Activated T-helper 2 cell treated with anti-CD3 and anti-CD28 coated beads, Interferon-gamma antibody, Interleukin-2, Interleukin-4, amounts not matched to agents 10 μg/mL and 5 μg/mL and 100 μg/mL, durations not matched to agents 14 hours and 24 hours and 36 hours (primary cell): ENCODE measurements at places on chromosomes 6 and 20.

GRCh38 chr6:46793138-46793537, at the start of gene MEP1A:
MEP1A (plus strand) TSS chr6:46793389; CDS start chr6:46793399, 10 bp downstream.
- no peak within 1 kb of the TSS for H3K27ac ChIP-seq
- no peaks in the 10 kb centered on the region for H3K27me3 ChIP-seq
- no peaks in the 10 kb centered on the region for H3K36me3 ChIP-seq
- no peaks in the 10 kb centered on the region for H3K4me1 ChIP-seq
- no peak within 1 kb of the TSS for H3K4me3 ChIP-seq
- no peak for DNase-seq

- H3K27me3 ChIP-seq, result peaks cover 8% of the 10 kb centered on the region
- H3K4me1 ChIP-seq, result peaks cover 11% of the 10 kb centered on the region
- no peak overlapping the region for H3K4me3 ChIP-seq
- no peak overlapping the region for H3K27ac ChIP-seq
These were observed 28.2 kb upstream of the ZFAND3 start for GRCh38 chr6:37791156-37791919.

DNA sequence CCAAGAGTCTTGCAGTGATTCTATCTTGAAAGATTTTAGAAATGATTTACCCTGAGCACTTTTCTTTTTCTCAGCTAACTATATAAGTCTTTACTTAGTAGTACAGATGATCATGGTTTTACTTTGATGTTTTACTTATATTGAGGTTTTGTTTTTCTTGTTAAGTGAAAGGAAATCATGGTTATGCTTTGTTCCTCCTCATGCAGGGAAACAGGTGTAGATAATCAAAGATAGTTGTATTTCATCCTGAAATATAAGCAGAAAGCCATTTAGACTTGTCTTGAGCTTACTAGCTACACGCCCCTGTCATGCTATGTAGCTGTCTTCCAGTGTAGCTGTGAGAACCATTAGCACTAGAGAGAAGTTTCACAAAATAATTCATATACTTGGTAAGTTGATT, 113.9 kb downstream of the HIVEP1 start:
- no peak overlapping the region for H3K4me3 ChIP-seq
- peaks cover 37% of the 10 kb centered on the region for H3K4me1 ChIP-seq
- no peak overlapping the region for H3K27ac ChIP-seq
- no peaks in the 10 kb centered on the region for H3K27me3 ChIP-seq

- peaks cover 4% of the 10 kb centered on the region for H3K36me3 ChIP-seq
- DNase-seq, result no peak
- H3K4me1 ChIP-seq, result no peaks in the 10 kb centered on the region
- H3K27me3 ChIP-seq, result no peaks in the 10 kb centered on the region
- H3K4me3 ChIP-seq, result no peak overlapping the region
These were observed 52.9 kb downstream of the RPP40 start for GRCh38 chr6:4950836-4951533.

- no peak overlapping the region for H3K4me3 ChIP-seq
- peaks cover 25% of the 10 kb centered on the region for H3K4me1 ChIP-seq
- no peak for DNase-seq
- no peaks in the 10 kb centered on the region for H3K27me3 ChIP-seq
- H3K27ac ChIP-seq, result no peak overlapping the region
These were observed 11.7 kb downstream of the UBE2V1 start for GRCh38 chr20:50101281-50101680.

- H3K27me3 ChIP-seq, result no peaks in the 10 kb centered on the region
- no peak for DNase-seq
- no peak overlapping the region for H3K27ac ChIP-seq
These were observed 157.4 kb upstream of the BMP5 start for GRCh38 chr6:56032715-56033260.

GRCh38 chr20:40765814-40766480, 76.9 kb upstream of the MAFB start:
- H3K4me3 ChIP-seq, result no peak overlapping the region
- H3K27ac ChIP-seq, result no peak overlapping the region
- H3K27me3 ChIP-seq, result peaks cover 7% of the 10 kb centered on the region
- DNase-seq, result no peak
- no peaks in the 10 kb centered on the region for H3K4me1 ChIP-seq
- H3K36me3 ChIP-seq, result no peaks in the 10 kb centered on the region

- no peaks in the 10 kb centered on the region for H3K4me1 ChIP-seq
- H3K4me3 ChIP-seq, result no peak overlapping the region
- no peaks in the 10 kb centered on the region for H3K36me3 ChIP-seq
- no peak for DNase-seq
- no peak overlapping the region for H3K27ac ChIP-seq
These were observed 203.2 kb downstream of the RPS12 start for GRCh38 chr6:133017581-133017980.

- no peak within 1 kb of the TSS for H3K27ac ChIP-seq
- peaks cover 3% of the 10 kb centered on the region for H3K36me3 ChIP-seq
- H3K27me3 ChIP-seq, result peaks cover 73% of the 10 kb centered on the region
- H3K4me1 ChIP-seq, result peaks cover 15% of the 10 kb centered on the region
These were observed at the start of gene NKX2-2 for GRCh38 chr20:21513881-21514540. NKX2-2 (minus strand) TSS chr20:21514064; CDS start chr20:21513669, 395 bp downstream.

DNA sequence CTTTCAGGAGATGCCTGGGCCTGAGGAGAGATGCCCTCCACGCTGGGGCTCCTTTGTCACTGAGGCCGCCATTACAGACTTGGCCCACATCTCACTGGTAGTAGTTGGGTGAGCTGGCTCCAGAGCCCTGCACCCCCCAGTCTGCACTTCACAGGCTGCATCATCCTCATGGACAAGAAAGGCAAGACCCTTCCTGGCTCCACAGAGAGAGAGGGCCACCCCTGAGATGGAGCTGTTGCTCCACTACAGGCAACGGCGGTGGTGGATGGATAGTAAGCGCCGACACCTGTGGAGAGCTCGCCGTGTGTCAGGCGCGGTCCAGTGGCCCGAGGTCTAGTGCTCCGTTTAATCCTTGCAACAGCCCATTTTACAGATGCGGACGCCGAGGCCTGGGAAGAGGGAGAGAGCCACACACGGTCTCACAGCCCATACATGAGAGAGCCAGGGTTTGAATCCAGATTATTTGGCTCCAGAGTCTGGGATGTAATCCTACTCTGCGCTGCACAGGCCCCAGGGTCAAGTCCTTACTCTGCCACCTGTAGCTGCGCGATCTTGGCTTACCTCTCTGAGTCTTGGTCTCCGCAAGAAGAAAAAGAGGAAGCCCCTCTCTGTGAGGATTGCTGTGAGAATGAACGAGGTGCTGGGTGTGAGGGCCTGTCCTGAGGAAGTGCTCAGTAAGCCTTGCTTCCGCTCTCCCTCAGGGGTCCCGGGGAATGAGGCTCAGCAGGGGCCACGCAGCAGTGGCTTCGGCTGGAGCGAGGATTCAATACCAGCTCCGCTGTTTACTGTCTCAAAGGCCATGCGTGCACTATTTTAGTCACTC, 34.5 kb downstream of the SPDEF start:
- no peak for DNase-seq
- no peak overlapping the region for H3K4me3 ChIP-seq
- no peak overlapping the region for H3K27ac ChIP-seq
- H3K4me1 ChIP-seq, result no peaks in the 10 kb centered on the region
- H3K27me3 ChIP-seq, result no peaks in the 10 kb centered on the region

DNA sequence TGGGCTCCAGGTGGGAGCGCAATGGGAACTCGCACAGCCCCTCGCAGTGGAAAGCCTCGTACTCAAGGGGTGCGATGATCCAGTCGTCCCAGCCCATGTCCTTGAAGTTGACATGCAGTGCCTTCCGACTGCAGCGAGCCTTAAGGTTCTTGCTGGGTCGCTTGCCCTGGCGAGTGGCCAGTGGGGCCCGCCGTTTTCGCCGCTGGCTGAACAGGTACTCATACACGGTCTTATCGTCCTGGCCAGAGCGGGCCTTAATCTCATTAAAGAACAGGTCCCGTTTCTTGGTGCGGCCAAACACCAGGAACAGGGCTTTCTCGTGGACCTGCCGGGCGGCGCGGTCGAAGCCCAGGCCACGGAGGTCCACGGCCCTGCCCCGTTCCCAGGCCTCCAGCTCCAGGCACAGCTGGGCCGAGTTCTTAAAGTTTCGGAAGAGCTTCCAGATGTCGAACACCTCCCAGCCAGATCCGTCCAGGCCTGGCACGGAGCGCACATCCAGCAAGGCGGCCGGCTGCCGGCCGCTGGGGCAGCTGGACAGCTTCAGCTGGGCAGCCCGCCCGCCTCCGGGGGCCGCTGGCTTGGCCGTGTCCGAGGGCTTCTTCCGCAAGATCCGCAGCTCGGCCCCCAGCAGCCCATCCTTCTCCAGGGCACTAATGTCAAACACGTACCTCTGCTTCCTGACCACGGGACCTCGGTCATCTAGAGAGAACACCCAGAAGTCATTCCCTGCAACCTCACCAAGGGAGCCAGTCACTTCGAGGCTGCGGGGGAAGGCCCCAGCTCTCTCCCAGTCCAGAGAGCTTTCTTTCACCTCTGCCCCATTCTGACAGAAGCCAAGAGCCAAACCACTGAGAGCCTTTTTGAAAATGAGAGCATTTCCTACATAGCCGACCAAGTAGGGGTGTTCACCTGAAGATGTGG, 3.7 kb downstream of the GDF5 start:
- no peaks in the 10 kb centered on the region for H3K36me3 ChIP-seq
- H3K4me3 ChIP-seq, result no peak overlapping the region
- no peak for DNase-seq
- H3K4me1 ChIP-seq, result no peaks in the 10 kb centered on the region

DNA sequence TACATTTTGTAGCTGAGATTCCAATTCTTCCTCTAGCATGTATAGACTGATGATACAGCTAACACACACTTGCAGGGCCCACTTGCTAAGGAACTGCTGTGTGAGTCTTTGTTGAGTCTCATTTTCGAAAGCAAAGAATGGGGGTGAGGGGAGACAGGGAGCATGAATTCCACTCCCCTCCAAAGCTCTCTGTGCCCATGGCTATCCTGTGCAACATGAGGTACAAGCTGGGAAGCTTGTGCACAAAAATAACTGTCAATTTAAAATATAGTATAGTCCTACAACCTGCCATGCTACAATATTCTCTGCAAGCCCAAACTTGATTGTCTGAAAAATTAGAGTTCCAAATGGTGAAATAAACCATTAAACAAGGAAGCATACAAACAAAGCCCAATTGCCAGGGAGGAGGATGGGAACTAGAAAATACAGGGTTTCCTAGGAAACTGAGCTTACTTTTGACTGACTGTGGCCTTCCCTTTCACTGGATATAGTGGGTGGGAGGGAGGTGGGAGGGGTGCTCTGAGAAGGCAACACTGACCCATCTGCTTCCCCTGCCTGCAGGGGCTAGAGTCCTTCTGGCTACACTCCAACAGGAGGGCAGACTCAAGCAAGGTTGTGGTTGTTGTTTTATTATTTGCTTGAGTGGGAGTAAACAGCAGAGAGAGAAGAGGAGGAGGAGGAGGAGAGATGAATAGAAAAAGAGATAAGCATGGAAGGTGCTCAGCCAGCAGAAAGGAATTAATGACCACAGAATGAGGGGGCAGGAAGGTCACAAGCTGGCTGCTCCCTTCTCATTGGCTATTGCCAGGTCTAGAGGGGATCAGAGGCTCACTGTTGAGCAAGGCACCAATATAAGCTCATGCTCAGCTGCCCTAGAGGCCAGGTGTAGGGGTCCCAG, 84.6 kb downstream of the FYN start:
- H3K4me1 ChIP-seq, result peaks cover 50% of the 10 kb centered on the region
- H3K4me3 ChIP-seq, result no peak overlapping the region
- no peaks in the 10 kb centered on the region for H3K27me3 ChIP-seq
- H3K27ac ChIP-seq, result no peak overlapping the region
- DNase-seq, result no peak

- DNase-seq, result no peak
- no peak overlapping the region for H3K4me3 ChIP-seq
- no peak overlapping the region for H3K27ac ChIP-seq
- H3K4me1 ChIP-seq, result no peaks in the 10 kb centered on the region
- no peaks in the 10 kb centered on the region for H3K27me3 ChIP-seq
These were observed 226.6 kb upstream of the RIN2 start for GRCh38 chr20:19531446-19531845.

- peaks cover 10% of the 10 kb centered on the region for H3K4me1 ChIP-seq
- no peak overlapping the region for H3K4me3 ChIP-seq
- H3K27me3 ChIP-seq, result peaks cover 10% of the 10 kb centered on the region
These were observed 48.4 kb upstream of the CDYL start for GRCh38 chr6:4727671-4728435.

DNA sequence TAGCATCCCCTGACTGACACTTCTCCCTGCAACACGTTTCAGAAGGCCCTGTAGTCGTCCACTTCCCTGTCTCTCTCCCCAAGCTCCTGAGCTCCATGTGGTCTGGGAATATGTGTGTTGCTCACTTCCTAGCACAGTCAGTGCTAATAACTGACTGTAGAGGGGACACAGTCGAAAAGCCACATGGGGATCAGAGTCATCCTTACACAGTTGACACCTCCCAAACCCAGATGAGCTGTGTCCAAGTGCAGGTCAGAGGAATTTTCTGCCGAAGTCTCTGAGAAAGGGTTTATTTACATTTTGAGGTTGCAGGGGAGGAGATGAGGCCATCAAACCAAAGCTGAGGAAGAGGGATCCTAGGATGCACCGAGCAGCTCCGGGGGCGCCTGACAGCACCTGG, 3.5 kb upstream of the ADAM33 start:
- H3K4me1 ChIP-seq, result no peaks in the 10 kb centered on the region
- peaks cover 46% of the 10 kb centered on the region for H3K27me3 ChIP-seq
- no peak overlapping the region for H3K4me3 ChIP-seq
- H3K27ac ChIP-seq, result no peak overlapping the region
- DNase-seq, result no peak
- H3K36me3 ChIP-seq, result no peaks in the 10 kb centered on the region

GRCh38 chr6:148107911-148108310, 234.7 kb upstream of the SASH1 start:
- H3K36me3 ChIP-seq, result no peaks in the 10 kb centered on the region
- H3K4me3 ChIP-seq, result no peak overlapping the region
- H3K4me1 ChIP-seq, result no peaks in the 10 kb centered on the region
- H3K27me3 ChIP-seq, result no peaks in the 10 kb centered on the region

DNA sequence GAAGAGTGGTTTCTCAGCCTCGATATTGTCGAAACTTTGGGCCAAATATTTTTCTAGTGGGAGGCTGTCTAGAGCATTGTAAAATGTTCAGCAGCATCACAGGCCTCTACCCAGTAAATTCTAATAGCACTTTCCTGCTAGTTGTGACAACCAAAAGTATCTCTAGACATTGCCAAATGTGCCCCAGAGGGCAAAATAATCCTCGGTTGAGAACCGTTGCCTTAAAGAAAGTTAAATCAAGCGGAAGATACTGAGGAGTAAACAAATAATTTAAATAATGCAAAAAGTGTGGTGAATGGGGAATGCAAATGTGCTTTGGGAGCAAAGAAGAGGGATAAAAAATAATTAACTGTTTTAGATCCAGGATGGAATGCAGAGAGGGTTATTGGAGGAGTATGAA, 106.4 kb upstream of the ASCC3 start:
- no peaks in the 10 kb centered on the region for H3K4me1 ChIP-seq
- no peak overlapping the region for H3K27ac ChIP-seq
- H3K36me3 ChIP-seq, result no peaks in the 10 kb centered on the region
- no peaks in the 10 kb centered on the region for H3K27me3 ChIP-seq

GRCh38 chr6:1394514-1395463, 5.4 kb downstream of the FOXF2 start:
- no peaks in the 10 kb centered on the region for H3K36me3 ChIP-seq
- peaks cover 9% of the 10 kb centered on the region for H3K4me1 ChIP-seq
- no peak for DNase-seq
- peaks cover 72% of the 10 kb centered on the region for H3K27me3 ChIP-seq
- H3K4me3 ChIP-seq, result no peak overlapping the region
- no peak overlapping the region for H3K27ac ChIP-seq
